HFF-Myc (cell line): ENCODE measurements at places on chromosomes 2 and 18.

DNA sequence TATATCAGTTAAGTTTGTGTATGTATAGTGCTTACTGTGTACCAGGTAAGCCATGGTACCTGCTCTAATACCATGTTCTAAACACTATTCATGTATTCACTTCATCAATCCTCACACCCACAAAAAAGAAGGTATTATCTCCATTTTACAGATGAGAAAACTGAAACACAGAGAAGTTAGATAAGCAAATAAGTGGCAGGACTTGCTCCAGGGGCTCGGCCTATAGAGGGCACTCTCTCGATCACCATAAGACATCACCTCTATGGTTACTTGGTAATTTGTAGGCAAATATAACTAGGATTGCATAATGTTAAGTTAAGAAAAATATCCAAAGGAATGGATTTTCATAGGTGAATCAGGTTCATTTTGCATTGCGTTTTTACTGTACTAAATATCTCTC, 118.1 kb upstream of the FN1 start:
- no peak for DNase-seq

- DNase-seq = no peak
Measured at GRCh38 chr2:121028577-121028976, 256.4 kb downstream of the TFCP2L1 start.

DNA sequence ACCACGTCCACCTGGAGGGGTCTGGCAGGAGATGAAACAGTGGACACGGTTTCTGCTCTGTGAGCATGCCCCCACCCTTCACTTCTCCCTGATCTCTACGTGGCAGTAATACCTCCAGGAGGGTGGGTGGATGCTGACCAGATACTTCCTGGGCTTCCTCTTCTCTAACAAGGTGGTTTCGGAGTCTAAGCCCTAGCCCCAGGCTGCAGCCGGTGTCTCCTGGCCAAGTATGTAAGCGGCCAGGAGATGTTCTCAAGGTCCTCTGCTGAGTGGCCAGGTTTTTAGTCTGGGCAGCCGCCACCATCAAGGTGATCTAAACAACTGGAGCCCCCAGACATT, 101.8 kb upstream of the ASB18 start:
- DNase-seq = no peak

DNA sequence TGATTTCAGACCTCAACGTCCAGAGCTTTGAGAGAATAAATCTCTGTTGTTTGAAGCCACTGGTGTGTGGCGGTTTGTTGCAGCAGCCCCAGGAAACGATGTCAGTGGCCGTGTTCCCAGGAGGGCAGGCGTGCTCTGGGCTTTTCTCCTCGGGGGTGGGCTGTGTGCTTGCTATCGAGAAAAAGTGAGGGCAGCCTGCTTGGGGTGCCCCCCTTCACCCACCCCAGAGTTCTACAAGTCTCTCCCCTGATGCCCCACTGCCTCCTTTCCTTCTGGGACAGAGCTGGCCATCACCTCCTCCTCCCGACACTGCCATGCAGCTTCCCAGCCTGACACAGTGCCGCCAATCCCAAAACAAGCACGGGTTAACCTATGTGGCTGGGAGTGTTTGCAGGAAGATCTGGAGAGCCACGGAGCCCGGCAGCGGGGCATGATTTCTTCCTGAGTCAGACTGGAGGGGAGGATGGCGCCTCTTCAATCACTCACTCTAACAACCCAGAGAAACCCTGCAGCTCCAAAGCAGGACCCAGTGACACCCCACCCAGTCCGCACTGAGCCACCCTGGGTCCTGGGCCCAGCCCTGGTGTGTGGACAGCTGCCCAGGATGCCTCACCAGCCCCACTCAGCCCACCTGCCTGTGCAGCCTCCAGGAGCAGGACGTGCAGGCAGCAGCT, 213.7 kb upstream of the RAB6C start:
- no peak for DNase-seq

GRCh38 chr2:43239981-43240765, 13.8 kb upstream of the ZFP36L2 start:
- DNase-seq = no peak

DNA sequence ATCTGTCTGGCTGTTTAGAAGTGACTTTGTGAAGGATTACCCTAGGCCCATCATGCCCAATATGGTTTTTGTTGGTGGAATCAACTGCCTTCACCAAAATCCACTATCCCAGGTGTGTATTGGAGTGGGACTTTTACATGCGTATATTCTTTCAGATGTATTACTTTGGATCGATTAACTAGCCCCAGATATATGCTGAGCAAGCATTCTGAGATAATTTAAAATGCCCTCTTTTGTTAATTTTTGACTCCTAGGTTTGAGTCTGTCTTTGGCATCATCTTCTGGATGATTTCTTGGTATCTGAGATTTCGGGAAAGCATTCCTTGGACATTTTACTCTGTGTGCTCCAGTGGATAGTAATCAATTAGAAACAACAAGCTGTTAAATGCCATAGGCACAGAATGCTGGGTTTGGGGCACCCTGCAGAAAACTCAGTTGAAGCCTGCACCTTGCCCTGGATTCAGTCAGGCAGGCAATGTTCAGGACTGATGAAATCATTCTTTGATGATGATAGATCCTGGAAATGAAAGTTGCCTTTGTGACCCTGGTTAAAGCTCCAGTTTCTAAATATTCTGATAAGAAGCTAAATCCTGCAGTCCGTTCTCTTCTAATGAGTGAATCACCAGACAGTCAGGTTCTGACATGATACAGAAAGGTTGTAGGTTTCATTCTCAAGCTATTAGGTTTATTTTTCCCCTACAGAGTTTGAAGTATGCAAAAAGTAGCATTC, 1.1 kb downstream of the UGT1A1 start:
- no peak for DNase-seq

DNA sequence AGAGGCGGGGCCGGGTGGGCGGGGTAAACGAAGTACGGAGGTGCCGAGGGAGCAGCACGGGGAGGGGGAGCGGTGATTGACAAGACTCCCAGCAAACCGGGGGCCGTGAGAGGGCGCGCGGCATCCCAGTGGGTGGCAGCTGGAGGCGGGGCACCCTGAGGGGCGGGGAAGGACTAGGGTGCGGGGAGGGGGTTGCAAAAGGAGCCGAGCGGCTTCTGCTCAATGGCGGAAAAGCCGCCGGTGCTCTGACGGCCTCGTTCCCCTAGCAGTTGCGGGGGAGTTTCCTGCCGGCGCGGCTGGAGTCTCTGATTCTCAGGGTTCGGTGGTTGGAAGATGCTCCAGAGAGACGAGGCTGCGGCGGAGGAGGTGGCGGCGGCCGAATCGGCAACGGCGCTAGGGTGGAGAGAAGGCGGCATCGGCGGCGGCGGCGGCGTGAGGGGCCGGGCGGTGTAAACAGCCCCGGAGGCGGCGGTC, at the start of gene PPM1B:
Gene PPM1B (plus strand): TSS at position 195 of the 474 bp plus-strand sequence. CDS start 32,325 bp downstream, outside the sequence.
- DNase-seq = no peak

- DNase-seq = no peak
Measured at GRCh38 chr2:113370030-113370429, 67.5 kb upstream of the ZNG1B start.

DNA sequence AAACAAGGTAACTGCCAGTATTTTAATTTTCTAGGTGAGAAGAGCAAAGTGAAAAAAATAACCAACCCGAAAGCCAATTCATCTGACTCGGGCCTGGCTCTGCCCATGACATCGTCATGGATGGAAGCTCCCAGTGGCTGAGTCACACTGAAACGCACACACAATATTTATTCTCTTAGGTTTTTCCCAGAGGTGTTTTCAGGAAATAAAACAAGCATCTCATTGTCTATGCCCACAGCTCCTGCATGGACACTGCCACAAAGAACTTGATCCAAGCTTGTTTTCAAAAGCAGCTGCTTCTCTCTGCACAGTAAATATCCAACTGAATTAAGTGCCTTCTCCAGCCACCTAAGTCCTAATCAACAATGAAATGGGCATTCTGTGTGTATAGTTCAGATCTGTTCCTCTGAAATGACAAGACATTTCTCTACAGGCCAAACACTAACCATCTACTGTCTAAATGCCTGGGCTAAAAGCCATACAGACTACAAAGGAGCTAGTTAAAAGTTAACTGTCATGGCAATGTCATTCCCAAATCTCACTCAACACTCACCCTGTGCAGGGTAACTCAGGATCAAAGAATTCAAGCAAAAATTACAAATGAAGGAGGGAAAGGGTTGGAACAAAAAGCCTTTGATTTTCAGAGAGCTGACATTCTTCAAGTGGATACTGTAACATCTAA, 62.9 kb downstream of the RPL31 start:
- no peak for DNase-seq

DNA sequence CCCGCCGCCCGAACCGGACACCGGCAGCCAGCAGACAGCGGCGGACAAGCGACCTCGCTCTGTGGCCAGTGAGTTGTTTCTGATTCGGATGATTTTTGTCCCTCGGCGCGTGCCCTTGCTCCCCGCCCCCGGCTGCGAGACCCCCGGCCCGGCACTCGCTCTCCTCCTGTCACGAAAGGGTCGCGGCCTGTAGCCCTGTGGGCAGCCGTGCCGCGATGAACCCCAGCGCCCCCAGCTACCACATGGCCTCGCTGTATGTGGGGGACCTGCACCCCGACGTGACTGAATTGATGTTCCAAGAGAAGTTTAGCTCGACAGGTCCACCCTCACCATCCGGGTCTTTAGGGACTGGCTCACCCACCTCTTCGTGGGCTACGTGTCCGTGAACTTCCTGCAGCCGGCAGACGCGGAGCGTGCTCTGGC, 1257.5 kb upstream of the ACVR2A start:
- no peak for DNase-seq

GRCh38 chr2:98027538-98027937, 31.8 kb upstream of the TMEM131 start:
- no peak for DNase-seq

DNA sequence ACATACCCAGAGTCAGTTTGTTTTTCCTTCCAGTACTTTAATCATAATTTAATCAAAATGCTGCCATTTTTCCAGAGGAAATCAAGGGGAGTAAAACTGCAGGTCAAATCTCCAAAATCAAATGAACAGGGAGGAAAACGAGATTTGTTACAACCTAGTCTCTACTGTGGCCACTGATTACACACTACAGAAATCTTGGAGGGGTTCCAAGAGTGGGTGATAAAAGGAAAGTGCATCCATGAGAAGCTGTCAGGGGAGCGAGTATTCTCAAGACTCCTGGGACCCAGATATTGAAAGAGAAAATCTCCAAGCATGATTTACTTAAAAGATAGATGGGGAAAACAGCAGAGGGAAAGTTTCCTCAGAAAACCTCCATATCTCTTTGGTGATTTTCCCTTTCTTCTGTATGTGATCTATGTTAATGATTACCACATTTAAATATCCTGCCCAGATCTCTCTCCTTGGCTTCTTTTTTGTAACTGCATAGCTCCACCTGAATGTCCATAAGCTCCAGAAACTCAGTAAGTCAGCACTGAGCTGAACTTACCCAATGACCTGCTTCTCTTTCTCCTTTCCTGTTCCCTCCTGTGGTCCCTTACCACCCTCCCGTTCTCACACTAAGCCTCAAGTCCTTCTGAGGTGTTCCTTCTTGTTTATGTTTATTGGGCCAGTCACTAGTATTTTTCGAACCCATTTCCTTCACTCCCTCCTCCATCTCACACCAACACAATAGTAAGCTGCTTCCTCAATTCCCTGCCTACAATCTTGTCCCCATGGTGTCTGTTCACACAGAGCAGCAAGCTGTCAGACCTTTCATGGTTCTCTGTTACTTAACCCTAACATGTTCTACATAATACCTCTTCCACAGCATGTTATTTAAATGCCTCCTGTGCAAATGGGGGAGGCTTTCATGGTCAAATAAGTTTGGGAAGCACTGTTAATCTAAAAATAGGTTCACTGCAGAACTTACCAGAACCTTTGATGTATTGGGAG, 73.9 kb upstream of the TWSG1 start:
- DNase-seq = no peak

DNA sequence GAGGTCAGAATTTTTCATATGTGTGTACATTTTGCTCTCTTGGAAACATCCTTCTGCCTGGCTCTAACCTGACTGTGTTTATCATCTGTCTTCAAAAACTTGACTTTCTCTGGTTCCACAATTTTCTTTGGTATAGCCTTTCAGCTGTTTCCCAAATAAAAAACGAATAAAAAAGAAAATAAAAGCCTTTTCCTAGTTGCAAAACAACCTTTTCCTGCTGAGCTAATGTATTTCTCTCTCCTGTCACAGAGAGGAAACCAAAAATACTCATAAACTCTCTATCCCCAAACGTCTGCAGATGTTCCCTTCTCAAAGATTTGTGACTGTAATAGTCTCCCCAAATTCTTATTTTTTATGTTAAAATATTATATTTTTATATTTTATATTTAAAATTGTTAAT, 505.3 kb upstream of the SLC39A10 start:
- DNase-seq = no peak

DNA sequence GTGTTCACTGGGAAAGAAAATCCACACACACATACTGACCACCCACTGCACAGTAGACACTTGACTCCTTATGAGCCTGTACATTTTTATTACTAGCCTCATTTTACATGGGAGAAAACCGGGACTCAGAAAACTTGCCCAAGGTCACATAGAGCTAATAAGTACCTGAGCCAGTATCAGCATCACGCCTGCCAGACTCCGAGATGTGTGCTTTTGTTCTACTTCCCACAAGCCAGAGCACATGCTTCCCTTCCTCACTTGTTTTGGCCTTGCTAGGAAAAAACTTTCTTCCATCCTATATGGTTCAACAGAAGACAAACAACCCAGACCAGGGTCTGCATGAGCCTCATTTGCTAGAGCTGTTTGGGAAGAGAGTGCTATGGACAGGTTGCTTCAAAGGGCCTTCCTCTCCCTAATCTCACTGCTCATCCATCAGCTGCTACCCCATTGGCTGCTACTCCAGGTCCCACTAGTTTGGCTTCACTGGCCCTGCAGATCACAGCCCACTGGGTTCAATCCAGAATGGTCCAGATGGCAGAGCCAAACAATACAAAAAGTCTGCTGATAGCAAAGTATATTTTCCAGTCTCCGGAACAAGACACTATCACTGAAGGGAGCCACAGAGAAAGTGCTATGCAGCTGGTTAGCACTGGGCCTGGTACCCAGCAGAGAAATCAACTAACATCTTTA, 63.9 kb downstream of the STK39 start:
- DNase-seq = no peak

DNA sequence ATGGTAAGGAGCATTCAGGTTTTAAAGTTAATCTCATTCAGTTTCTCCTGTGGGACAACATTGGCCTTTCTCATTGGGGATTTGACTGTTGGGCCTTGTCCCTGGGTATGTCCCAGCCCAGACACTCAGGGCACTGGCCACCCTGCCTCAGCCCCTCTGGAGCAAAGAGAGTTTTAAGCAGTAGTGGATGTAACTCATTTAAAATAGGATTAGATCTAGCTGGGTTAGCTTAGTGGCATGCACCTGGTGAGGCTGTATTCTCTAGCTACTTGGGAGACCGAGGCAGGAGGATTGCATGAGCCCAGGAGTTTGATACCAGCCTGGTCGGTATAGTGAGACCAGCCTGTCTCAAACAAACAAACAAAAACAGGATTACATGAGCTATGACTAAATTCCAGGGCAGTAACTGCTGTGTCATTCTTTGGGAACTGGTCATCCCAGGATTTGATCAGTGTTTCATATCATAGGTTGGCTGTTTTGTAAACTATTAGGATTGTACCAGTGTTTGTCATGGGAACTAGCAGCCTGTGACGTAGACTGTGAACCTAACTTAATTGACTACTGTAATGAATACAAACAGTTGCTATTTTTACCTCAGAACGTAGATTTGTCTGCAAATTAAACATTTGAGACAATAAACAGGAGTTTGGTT, 12.5 kb downstream of the INPP4A start:
- DNase-seq = peak; percentile 53
